ENCODE measurements at places on chromosomes 2 and 18.

- no peak for DNase-seq
Observed at GRCh38 chr2:8714971-8715370, 33.1 kb downstream of the ID2 start.

GRCh38 chr2:20156836-20157192 is 68.1 kb downstream of the SDC1 start:
- no peak for DNase-seq

DNA sequence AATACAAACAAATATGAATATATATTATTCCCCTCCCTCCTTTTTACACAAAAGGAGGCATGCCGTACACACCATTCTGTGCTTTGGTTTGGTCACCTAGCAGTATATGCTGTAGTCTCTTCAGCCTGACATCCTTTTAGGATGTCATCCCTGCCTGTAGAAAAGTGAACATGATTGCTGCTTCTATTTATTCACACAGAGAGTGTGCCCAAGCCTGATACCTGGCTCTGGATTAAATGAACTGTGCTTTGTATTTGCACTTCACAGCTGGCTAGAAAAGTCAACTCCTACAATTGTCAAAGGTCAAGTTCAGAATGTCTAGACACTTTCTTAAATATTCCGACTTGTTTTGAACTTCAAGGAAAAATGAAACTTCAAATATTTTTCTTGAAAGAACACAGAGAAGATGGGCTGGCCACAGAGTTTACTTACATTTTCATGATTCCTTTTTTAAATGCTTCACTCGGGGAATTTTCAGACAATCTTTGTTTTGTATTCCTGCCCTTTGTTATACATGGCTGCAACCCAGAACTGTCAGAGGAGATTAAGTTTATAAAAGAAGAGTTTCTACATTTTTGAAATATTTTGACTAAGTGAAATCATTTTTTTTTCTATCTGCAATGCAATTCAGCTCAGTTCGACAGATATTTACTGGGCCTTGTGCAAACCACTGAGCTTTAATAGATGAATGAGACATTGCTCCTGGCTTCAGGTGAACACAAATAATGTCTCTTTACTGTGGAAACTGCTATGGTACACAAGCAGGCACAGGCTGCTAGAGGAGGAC is 33.5 kb downstream of the DAPL1 start:
- no peak for DNase-seq

GRCh38 chr2:237754626-237755248 is 43.8 kb upstream of the RBM44 start:
- no peak for DNase-seq

GRCh38 chr2:205807229-205807628 is 124.9 kb downstream of the NRP2 start:
- DNase-seq, result no peak

- no peak for DNase-seq
Observed at GRCh38 chr2:33383855-33384598, 92.4 kb upstream of the RASGRP3 start.

DNA sequence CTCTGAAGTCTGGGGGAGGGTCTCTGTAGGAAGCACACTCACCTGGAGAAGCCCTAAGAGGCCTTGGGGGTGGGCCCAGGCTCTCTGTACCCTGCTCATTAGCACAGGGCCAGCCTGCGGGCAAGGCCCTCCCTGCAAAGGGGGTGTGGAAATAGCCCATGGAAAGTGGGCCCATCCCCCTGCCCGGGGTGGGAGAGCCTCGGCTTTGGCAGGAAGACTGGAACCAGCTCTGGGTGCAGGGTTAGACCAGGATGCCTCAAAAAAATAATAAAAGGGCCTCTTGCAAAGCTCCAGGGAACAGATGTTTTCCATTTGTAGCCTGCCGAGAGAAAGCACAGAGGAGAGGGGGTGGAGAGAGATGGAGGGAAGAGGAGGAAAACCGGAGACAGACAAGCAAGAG is 98.7 kb downstream of the STPG4 start:
- no peak for DNase-seq

- DNase-seq, result no peak
Observed at GRCh38 chr2:235472443-235472842, 21.4 kb upstream of the AGAP1 start.

- DNase-seq, result no peak
Observed at GRCh38 chr2:68993660-68994059, 19.2 kb downstream of the GKN1 start.

- DNase-seq, result no peak
Observed at GRCh38 chr2:110772383-110772755, 40.0 kb downstream of the ACOXL start.

- no peak for DNase-seq
Observed at GRCh38 chr2:196018037-196018436, 50.6 kb downstream of the DNAH7 start.
